ENCODE measurements at places on chromosomes 1 and 21. TPM values are rescaled to one million over a fixed set of nuclear protein-coding genes. Genes with fewer than 3 reads are reported as not detected.
A peak's percentile ranks its signal among the peaks of the same experiment; 100 is the strongest.

Gene TNFSF4
- total RNA-seq, result 2.3 TPM

Gene SASS6
- total RNA-seq, result 2.5 TPM

Gene KCNN3
- 11.4 TPM for total RNA-seq

Gene SHC1
- total RNA-seq, result 98.1 TPM

GRCh38 chr1:186089940-186090339, 285.1 kb downstream of the TPR start:
- no peak overlapping the region for H3K27ac ChIP-seq
- no peaks in the 10 kb centered on the region for H3K27me3 ChIP-seq
- H3K4me1 ChIP-seq, result peaks cover 5% of the 10 kb centered on the region

DNA sequence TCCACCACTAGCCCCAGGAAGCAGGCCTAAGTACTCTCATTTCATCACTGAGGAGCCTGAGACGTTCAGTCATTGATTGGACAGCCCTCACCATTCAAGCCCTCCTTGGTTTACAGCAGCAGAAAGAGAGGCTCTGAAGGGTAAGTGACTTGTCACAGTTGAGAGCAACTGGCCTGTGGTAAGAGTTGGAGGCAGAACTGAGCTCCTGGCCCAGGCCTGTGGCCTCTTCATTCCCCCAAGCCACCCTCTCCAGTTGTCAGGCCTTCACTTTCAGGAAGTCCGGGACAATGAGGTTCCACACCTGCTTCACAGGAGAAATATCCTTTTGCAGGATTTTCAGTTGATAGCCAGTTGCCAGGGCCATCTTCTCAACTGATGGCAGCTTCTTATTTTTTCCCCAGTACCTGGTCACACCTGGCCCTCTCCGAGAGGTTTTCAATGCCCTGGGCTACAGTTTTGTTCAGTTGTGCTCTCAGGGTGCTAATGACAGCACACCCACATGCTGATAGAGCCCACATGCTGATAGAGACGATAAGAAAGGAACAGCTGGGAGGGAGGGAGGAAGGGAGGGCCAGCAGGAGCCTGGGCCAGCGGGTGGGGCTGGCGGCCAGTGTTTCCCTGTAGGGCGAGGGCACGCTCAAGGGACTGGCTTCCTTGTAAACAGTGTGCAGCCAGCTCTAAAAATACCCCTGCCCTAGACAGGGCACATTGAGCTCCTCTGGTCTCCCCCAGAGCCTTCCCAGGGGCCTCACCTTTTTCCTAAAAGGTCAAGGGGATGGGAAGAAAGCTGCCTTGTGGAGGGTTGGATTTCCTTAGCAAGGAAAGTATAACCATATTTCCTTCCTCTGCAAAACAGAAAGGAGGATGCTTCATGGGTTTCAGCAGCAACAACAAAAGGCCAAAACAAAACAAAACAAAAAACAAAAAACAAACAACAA, 112.7 kb upstream of the JUN start:
- H3K27me3 ChIP-seq, result no peaks in the 10 kb centered on the region
- DNase-seq, result no peak
- peaks cover 71% of the 10 kb centered on the region for H3K4me1 ChIP-seq
- peak overlapping the region; percentile 46 for H3K27ac ChIP-seq
- no peaks in the 10 kb centered on the region for H3K36me3 ChIP-seq

DNA sequence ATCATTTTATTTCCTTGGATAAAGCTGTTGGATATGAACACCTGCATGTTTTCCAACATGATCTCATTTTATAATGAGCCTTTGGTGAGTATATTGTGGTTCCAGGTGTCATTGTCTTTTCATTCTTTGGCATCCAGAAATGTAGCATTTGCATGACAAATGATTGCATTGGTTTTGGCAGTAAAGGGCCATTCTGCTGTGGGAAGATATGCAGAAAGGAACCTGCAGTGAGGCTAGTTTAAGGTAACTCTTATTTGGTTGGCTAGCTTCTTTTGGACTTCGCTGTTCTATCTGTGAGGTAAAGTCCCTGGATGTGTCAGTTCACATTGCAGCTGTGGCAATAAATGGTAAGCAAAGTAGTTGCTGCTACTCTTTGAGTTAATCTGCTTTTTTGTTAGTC, 343.0 kb downstream of the AMY1C start:
- DNase-seq, result no peak
- no peaks in the 10 kb centered on the region for H3K4me1 ChIP-seq
- H3K36me3 ChIP-seq, result no peaks in the 10 kb centered on the region
- no peaks in the 10 kb centered on the region for H3K27me3 ChIP-seq

GRCh38 chr21:34221331-34222030, 142.3 kb upstream of the KCNE2 start:
- no peak for DNase-seq
- H3K4me1 ChIP-seq, result no peaks in the 10 kb centered on the region
- H3K27me3 ChIP-seq, result no peaks in the 10 kb centered on the region

DNA sequence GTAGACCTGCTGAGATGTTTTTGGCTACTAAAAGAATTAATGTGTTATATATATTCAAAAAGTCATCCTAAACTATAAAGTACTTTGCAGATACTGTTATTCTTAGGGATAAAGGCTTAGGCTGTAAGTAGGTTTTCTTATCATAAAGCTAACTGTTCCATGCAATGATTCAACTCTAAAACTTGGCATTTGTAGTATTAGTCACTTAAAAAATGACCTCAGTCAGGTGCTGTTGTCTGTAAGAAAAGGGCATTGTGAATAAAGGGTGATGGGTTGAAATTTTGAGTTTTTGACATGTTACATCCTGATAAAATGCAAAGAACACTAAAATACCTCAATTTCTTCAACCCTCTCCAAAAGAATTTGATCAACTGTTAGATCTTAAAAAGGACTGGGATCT, 32.9 kb downstream of the ADCY10 start:
- no peak overlapping the region for H3K4me3 ChIP-seq
- no peaks in the 10 kb centered on the region for H3K27me3 ChIP-seq
- no peaks in the 10 kb centered on the region for H3K36me3 ChIP-seq
- no peak overlapping the region for H3K27ac ChIP-seq
- no peaks in the 10 kb centered on the region for H3K4me1 ChIP-seq

Data from esophagus muscularis mucosa (tissue), 4 donors.